ENCODE measurements at places on chromosomes 7 and 10.

DNA sequence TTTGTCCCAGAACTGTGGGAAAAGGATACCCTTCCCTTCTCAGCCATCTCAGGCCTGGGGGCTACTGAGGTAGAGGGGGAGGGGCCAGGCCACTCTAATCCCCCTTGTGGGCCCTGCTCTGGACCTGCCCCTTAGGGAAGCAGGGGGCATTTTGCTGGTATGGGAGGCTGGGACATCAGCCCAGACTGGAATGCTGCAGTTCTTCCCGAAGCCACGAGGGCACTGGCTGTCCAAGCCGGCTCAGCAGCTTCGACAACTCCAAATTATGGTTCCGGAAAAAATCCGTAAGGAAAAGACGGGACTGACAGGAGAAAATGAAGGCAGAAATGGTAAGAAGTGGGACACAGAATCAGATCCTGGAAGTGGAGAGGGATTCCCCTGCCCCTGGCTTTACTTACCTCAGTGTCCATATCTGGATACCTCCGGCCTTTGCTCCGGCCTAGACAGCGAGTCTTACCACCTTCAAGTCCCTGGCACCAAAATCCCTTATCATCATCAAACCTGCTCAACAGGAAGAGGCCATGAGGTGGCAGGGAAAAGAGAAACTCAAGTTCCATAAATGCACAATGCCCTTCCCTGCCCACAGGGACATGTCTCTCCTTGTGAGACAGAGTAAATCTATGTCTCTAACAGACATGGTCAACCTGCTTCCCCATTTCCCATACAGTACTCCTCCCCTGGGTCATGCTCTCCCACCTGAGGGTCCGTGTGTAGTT, 9.0 kb downstream of the NDST2 start:
- no peak for DNase-seq

DNA sequence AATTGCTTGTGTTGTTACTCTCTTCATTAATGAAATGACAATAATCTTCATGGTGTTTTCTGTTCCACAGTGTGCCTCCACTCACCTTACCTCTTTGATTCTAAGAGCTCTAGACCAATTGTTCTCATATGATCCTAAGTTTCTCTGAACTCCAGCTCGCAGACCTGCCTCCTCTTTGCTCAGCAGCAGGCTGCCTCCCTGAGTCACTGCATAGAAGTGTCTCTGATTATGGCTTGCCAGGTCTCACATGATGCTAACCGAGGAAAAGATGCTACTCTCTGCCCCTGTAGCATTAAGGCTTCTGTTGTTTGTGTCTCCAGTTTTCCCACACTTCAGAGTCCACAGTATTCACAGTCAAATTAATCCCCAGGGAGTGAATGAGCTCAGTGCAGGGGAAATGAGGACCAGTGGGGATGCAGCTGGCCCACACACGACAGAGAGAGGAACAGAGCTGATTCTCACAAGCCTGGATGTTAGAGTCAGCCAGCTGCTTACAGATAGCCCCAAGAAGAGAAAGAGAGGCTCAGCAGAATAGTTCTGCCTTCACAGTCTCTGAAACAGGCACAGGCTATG, 145.9 kb upstream of the EGR2 start:
- DNase-seq = no peak

DNA sequence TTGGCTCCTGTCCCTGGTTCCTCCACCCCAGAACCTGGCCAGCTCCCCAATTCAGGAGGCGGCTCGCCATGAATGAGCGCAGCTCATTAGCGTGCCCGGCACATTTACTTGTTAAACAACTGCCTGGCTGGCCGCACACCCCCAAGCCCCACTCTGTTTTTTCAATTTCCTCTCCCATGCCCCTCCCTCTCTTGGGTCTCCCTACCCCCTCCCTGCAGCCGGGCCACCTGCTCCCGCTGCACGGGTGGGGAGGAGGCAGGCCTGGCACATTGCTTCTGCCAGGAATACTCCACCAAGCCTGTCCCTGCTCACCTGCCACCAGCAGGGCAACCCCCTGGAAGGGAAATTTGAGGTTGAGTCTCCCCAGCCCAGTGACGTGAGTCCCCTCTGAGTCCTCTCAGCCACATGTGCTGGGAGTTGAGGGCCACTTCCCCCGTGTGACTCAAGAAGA, 2.5 kb upstream of the SLIT1 start:
- no peak for DNase-seq

GRCh38 chr7:126150278-126150958, 1102.3 kb downstream of the GRM8 start:
- DNase-seq = no peak

- no peak for DNase-seq
Observed at GRCh38 chr7:7709291-7709690, 9.1 kb downstream of the RPA3 start.
